B cell (primary cell): ENCODE measurements at places on chromosomes 5 and 9. TPM values are rescaled to one million over a fixed set of nuclear protein-coding genes. Genes with fewer than 3 reads are reported as not detected.

The EGFLAM gene
- total RNA-seq = not detected in 2 replicates

The TRMT10B gene
- total RNA-seq = 27.8 and 28.4 TPM in 2 replicates

The GARNL3 gene
- total RNA-seq = 10.7 and 12.6 TPM in 2 replicates

The FOXD4L3 gene
- total RNA-seq = 0.22 TPM in 2 replicates

The MSMP gene
- total RNA-seq = 3.9 TPM in 2 replicates

The KIF24 gene
- 0.79 and 0.87 TPM in 2 replicates for total RNA-seq

The PCDHB12 gene
- not detected in 2 replicates for total RNA-seq
